ENCODE measurements at places on chromosomes 4 and X. TPM values are rescaled to one million over a fixed set of nuclear protein-coding genes. Genes with fewer than 3 reads are reported as not detected.

PABPC1L2A gene
- not detected for total RNA-seq

C4orf50 gene
- not detected for total RNA-seq

DNAAF6 gene
- total RNA-seq = not detected

ERVMER34-1 gene
- 5.4 TPM for total RNA-seq

PLAC1 gene
- not detected for total RNA-seq
